DMS53 (cell line): ENCODE measurements at places on chromosomes 6 and 20.

DNA sequence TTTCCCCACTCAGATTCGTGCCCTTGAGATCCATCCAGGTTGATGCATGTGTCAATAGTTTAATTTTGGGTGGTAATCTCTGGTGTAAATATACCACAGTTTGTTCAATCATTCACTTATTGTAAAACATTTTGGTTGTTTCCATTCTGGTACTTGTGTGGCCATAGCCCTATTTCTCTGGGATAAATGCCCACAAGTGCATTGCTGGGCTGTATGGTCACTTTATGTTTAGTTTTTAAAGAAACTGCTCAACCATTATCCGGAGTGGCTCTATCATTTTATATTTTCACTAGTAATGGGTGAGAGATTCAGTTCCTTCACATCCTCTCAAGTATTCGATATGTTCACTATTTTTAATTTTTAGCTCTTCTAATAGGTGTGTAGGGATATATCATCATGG, 60.7 kb upstream of the RNF24 start:
- no peak for DNase-seq

- no peak for DNase-seq
These were observed 93.8 kb upstream of the CD93 start for GRCh38 chr20:23179766-23180403.

GRCh38 chr20:12592756-12593155, 416.0 kb upstream of the SPTLC3 start:
- DNase-seq = no peak

DNA sequence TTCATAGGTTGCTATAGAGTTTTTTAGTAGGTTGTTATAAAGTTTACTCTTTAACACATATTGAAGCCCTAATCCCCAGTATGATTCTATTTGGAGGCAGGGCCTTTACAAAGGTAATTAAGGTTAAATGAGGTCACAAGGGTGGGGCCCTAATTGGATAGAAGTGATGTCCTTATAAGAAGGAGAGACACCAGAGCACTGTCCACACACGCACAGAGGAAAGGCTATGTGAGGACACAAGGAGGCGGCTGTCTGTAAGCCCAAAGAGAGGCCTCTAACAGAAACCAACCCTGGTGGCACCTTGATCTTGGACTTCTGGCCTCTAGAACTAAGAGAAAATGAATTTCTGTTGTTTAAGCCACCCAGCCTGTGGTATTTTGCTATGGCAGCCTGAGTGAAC, 98.5 kb downstream of the GJA10 start:
- no peak for DNase-seq
